Activated CD8-positive, alpha-beta memory T cell treated with anti-CD3 and anti-CD28 coated beads, Interleukin-2, amount 50 U/mL, for 48 hours (primary cell): ENCODE measurements at places on chromosomes 7 and 10.

DNA sequence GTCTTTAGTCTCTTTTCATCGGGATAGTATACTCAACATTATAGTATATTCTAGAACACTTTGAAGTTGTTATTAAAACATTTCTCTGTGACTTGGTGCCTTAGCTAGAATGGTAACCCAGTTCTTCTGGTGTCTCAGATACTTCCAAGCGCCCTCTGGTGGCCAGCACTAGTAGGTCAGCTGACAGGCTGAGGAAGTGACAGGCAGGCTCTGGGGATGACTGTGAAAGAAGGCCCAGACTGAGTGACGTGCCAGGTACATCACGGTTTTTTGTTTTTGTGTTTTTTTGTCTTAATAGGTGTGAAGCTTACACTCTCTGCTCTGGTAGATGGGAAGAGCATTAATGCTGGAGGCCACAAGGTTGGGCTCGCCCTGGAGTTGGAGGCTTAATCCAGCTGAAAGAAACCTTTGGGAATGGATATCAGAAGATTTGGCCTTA, 5.1 kb downstream of the COMTD1 start:
- DNase-seq, result peak; percentile 95

- DNase-seq, result no peak
These were observed 447.3 kb downstream of the KCNMA1 start for GRCh38 chr10:77190291-77190690.

DNA sequence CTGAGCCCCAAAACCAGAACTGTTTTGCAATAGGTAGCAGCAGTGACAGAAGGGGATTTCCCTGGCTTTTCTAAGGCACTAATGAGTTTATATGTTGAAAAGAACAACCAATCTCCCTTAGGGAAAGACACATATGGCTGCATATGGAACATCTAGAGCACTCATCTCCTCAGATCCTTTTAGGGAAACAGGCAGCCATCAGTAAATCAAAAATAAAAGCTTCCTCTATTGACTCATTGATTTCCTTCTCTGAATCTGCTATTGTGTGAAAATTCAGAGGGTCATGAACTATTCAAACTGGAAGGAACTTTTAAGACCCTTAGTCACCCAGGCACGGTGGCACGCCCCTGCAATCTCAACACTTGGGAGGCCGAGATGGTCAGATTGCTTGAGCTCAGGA, 110.9 kb upstream of the NANOS1 start:
- DNase-seq, result no peak

DNA sequence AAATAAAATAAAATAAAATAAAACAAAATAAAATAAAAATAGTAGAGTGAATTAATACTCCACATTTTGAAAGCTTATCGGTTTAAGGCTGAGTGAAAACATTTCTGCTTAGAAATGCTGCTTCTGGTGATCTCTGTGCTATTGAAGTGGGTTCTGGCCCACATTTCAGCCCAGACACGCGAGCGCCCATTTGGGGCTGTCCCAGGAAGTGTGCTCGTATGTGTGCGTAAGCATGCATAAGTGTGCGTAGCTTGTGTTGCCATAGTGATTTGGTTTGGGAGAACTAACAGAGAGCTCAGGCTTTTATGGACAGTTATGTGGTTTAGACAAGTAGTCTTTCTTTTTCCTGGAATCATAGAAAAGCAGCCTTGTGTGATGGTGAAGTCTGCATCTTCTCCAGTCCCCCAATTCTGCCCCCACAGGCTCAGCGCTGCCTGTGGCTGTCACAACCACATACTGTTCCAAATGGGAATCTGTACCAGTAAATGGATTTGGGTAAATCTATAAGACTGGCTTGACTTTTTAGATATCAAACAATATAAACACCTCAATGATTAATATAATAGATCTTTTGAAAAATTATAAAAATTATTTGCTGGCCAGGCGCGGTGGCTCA, 29.8 kb upstream of the PURB start:
- DNase-seq, result peak; percentile 76

GRCh38 chr10:129332476-129332875, 134.6 kb upstream of the MGMT start:
- DNase-seq, result no peak

- no peak for DNase-seq
These were observed 137.3 kb upstream of the EEPD1 start for GRCh38 chr7:36015733-36016132.

- DNase-seq, result no peak
These were observed 9.8 kb upstream of the PARD3 start for GRCh38 chr10:34824870-34825269.

- no peak for DNase-seq
These were observed 253.5 kb downstream of the ABCA13 start for GRCh38 chr7:48424731-48425130.

DNA sequence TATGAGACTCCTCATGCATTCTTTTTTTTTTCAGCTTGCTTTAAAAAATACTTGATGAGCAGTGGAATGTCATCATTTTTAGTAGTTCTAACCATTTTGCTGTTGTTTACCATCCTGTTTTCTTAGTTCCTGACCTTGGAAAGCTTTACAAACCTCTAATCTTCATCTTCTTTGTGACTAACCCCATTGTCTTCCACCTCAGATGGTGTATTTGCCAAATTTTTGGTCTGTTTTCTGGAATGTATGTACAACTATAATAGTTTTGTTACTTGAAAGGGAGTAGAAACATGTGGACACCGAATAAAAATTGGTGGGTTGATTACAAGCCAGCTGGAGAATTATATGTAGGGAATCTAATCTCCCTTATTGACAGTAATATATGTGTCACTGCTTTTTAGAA, 172.7 kb downstream of the SND1 start:
- no peak for DNase-seq

DNA sequence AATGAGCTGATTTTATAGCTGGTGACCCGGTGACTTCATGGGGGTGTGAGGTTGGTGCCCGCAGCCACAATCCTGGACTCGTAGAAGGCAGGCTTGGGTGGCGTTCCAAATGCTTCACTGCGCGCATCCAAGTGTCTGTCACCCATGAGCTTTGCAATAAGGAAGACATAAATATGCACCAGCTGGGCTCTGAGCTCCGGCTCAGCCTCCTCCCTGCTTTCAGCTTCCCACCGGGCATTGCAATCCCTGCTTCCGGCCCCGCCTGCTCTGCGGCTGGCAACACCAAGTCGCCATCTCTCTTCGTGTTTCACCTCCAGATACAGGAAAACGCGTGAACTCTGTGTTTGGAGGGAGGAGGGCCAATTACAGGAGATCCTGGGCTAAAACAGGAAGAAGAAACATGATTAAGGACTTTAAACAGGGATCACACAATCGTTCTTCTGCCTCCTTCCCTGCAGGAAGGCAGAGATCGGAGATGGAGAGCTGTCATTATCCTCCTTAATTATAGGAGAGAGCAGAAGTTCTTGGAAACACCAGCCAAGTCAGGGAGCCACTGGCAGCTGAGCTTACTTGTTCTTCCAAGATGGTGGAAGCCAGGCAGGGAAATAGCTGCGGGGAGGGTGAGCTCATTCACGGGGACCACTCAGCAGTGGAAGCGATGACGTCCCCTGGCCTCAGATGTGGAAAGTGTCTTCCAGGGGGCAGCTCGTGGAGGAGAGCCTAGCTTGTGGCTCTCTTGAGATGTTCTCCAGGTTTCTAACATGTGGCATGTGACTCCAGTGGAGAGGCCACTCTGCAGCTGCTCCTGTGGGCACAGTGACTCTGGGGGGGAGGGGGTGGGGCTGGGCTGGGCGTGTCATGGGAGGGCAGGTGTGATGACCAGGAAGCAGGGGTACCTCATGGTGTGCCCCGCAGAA, 134.9 kb downstream of the CAMK1D start:
- no peak for DNase-seq

DNA sequence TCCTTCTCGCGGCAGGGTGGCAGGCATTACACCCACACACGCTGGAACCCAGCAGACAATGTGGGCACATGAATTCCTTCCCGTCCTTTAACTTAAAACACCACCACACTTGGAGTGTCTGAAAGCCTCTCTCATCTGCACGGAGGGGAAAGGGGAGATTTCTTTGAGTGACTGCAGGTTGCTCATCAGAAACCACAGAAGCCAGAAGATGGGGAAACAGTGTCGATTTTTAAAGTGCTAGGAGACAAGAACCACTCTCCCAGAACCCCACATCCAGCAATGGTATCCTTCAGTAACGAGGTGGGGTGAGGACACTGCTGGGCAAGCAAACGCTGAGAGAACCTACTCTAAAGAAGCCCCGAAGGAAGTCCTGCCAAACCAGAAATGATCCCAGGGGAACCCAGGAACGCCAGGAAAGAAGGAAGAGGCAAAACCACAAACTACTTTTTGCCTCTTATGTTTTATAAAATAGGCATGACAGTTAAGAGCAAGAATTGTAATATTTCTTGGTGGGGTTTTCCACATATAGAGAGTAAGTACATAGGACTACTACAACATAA, 254.3 kb downstream of the ELFN1 start:
- no peak for DNase-seq

- DNase-seq, result no peak
These were observed 648.5 kb upstream of the LRRN3 start for GRCh38 chr7:110442381-110442837.

GRCh38 chr10:102347236-102347828, 48.2 kb upstream of the NFKB2 start:
- no peak for DNase-seq

DNA sequence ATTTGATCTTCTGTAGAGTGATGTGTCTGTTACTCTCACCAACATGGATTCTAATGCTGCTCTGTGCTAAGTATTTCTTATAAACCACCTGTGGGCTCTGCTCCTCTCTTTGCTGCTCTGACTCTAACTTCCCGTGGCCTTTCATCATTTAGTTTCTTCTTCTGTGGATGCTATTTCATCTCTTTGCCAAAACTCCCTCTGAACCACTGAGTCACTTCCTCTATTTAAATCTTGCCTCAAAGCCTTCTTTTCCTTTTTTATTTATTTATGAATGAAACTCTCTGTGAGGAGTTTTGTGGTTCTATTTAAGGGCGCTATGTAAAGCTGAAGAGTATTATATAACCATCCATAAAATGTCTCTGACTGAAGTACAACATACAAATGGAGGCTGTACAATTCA, 538.5 kb downstream of the SUGCT start:
- DNase-seq, result no peak

DNA sequence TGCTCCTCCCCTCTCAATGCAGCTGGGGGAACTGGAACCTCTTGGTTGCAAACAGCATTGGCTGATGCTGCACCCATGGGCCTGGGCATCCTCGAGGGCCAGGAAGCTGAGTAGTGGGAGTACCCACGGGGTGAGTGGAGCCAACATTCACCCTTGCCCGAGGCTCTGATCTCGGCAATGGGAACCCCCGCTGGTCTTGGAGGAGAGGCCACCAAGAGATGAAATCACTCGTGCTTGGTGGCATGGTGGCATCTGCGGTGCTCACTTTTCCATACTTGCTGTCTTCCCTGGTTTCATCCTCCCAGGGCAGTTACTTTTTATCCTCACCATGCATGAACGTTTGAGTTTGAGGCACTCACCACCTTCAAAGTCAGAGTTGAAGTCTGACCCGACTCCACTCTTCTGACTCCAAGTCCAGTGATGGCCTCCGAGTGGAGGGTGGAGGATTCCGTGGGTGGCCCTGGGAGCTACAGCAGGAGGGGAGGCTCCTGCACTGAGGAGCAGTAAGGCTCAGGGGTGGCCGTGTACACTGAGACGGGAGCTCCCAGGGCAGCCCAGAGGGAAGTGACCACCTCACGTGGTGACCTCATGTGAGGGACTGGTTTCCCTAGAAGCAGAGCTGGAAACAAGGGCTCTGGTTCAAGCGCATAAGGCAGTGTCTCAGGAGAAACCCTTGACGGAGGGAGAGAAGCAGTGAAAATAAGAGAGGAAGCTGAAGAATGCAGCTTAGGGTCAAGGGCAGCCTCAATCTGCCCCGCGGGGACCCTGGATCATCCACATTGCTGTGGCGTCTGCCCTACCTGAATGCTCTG, 349.1 kb downstream of the TCERG1L start:
- no peak for DNase-seq

DNA sequence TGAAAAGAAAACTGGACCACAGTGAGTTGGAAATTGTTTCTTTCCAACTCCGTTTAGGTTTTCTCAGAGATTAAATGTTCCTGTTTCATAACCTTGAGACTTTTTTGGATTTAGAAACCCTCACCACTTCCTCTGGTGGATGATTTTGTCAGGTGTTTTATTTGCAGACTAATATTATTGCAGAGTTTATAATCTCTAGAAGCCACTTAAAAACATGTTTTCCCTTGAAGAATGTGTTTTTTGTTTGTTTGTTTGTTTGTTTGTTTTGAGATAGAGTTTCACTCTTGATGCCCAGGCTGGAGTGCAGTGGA, 520 bp upstream of the MICU1 start:
- no peak for DNase-seq

DNA sequence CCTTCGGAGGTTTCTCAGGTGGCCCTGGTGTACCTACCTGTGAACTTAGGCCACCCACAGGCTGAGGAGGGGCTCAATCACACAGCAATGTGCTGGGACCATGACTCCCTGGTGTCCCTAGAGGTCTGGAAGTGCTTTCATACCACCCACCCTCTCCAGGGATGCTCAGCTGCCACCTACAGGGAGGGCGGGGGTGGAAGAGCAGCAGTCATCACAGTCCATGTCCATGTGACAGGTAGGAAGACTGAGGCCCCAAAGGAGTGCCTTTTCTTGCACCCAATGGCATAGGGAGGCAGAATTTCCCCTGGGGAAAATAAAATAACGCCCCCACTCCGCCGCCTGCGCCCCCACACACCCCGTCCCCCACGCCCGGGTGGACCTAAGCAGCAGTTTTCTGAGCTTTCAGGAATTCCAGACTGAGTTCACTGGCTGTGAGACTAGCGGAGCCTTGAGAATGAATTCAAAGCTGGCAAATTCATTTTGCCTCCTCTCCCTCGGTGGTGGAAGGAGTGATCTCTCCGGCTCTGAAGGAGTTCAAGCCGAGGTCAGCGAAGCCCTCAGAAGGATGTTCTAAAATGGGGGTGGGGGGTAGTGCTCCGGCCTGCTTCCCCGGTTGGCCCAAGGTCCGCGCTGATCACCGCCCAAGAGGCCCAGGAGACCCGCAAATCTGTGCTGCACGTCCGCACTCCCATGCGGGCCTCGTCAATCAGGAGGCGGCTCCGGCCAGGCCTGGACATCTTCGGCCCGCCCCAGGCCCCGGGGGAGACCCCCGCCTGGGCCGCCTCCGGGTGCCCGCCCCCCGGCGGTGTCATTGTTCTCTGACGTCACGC, 2.1 kb upstream of the ZMIZ1 start:
- peak; percentile 70 for DNase-seq

- no peak for DNase-seq
These were observed 70.3 kb downstream of the GALNT11 start for GRCh38 chr7:152095771-152096170.

- DNase-seq, result no peak
These were observed 84.7 kb downstream of the ARL5B start for GRCh38 chr10:18743926-18744325.

GRCh38 chr10:64112701-64113355, 591.6 kb downstream of the REEP3 start:
- no peak for DNase-seq

- no peak for DNase-seq
These were observed at the start of gene PDE1C for GRCh38 chr7:32070406-32071360. Gene PDE1C (minus strand): TSS chr7:32070407.

DNA sequence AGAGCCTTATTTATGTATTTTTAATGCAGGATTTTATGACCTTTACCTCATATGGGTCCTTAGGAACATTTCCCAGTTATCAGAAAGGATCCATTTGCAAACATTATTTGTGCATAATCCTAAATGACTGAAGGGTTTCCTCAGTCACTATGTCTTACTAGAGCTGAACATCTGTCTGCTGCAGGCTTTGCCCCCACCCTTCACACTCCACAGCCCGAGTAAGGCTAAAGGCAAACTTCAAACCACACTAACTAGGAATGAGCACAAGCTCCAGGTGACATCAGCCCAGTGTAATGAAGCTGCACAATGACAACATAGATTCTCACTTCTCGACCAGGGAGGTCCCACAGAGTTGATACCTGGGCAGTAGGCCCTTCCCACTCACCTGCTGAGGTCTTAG, 491.3 kb upstream of the MKI67 start:
- no peak for DNase-seq
